ENCODE measurements at places on chromosomes 3 and 15.

DNA sequence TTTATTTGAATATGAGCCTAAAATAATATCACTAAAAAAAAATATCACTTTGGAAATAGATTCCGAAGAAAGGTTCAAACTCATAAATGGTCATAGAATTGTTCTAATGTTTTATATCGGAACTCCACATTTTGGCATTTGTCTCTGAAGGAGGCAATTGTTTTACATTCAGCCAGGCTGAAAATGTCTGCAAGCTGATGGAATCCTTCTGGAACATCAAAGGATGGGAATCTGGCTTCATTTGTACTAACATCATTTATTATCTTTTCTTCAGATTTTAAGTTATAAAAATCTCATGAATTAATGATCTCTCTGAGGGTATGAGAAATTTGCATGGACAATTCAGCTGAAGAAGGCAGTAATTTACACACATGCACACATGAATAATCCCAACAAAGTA lies 251.4 kb upstream of the RGMA start:
- no peak for DNase-seq

GRCh38 chr15:60803059-60803458 lies 324.1 kb upstream of the ICE2 start:
- DNase-seq: no peak

DNA sequence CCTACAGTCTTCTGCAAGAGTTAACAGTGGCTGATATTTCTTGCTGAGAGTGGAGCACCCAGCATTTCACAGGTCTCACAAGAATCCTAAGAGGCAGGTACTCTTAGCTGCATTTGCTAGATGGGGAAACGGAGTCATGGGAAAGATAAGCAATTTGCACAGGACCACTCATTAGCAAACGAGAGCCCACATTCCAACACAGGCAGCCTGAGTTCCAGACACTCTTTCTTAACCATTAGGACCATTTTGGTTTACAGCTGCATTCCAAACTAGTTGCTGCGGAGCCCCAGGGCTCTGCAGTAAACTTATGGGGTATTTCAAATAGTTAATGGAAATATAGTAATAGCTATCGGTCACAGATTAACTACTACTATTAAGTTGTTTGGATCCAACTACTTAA lies 42.5 kb downstream of the LYZL4 start:
- no peak for DNase-seq

DNA sequence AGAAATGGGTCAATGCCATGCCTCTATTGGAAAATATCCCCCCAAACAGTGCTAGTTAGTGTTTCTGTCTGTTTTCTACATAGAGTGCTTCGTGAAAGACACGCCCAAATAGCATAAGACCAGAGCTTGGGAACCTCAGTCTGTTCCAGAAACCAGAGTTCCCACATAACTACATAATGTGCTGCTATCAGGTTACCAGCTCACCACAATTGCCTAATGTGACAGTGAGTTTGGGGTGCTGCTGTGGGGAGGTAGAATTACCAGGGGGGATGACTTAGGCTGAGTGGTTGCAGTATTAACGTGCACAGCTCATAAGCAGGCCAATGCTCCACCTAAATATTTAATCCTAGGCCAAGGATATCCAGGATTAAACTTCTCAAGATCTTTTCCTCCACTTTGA lies 39.2 kb downstream of the DUT start:
- DNase-seq: no peak

DNA sequence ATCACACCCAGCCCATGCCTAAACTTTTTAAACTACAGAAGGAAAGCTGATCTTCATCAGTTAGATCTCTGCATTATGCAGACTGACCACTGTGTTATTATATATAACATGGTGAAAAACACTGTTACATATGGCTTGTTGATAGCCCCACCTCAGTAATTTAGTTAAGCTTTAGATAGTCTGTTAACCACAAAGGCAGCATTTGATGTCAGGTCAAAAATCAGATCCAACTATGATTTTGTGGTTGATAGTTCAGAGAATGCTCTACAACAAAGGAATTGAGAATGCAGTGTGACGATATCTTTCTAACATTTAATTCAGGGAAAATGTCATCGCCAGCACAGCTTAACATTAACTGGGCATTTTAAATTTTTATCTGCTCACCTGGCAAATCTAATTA lies 37.7 kb upstream of the LMOD3 start:
- no peak for DNase-seq

GRCh38 chr3:160780245-160780644 lies 24.2 kb downstream of the PPM1L start:
- no peak for DNase-seq

DNA sequence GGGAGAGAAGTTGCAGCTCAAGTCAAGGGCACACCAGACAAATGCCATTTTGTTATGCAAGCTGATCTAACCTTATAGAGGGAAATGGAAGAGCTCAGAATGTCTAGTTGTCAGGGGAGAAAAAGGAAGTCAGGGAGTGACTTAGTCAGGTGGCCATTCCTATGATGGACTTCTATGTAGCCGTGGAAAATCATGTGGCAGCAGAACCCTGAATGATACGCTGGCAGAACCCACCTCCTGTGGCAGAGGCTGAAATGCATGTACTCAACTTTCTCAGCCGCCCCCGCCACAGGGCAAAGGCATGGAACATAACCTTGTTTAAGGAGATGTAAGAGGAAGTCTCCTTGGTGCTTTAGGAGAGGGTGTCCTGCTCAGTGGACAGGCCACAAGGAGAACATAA lies 37.7 kb upstream of the PARL start:
- no peak for DNase-seq

- no peak for DNase-seq
Observed at GRCh38 chr3:99504258-99504657, 134.1 kb upstream of the COL8A1 start.

- peak; percentile 81 for DNase-seq
Observed at GRCh38 chr3:129383292-129383860, 45.1 kb downstream of the EFCAB12 start.

- DNase-seq: no peak
Observed at GRCh38 chr3:10775828-10776227, 40.2 kb upstream of the SLC6A11 start.

- DNase-seq: no peak
Observed at GRCh38 chr3:31262201-31262600, 270.5 kb upstream of the STT3B start.

DNA sequence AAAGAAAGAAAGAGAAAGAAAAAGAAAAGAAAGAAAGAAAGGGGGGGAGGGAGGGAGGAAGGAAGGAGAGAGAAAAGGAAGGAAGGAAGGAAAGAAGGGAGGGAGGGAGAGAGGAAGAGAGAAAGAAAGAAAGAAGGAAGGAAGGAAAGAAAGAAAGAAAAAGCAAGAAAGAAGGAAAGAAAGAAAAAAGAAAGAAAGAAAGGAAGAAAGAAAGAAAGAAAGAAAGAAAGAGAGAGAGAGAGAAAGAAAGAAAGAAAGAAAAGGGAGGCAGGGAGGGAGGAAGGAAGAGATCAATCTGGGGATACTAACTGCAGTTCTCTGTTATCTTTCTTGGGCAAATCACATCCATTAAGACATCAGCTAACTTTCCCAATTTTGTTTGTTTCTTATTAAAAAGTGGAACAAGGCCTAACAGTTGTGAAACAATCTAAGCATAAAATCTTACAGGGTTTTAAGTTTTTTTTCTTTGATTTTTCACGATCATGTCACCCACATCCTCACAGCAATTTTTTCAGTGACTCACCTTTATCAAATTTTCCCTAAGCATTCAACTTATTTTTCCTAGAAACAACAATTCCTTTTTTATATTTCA lies 36.8 kb downstream of the TBC1D2B start:
- no peak for DNase-seq

GRCh38 chr3:185823078-185824044 lies 1.5 kb downstream of the IGF2BP2 start:
- DNase-seq: peak; percentile 38

GRCh38 chr15:40900256-40901052 lies 6.2 kb downstream of the VPS18 start:
- DNase-seq: no peak

- no peak for DNase-seq
Observed at GRCh38 chr3:86991840-86992435, 989 bp upstream of the VGLL3 start.

Data from urothelium cell line (cell line).